ENCODE measurements at places on chromosomes 11 and 22. TPM values are rescaled to one million over a fixed set of nuclear protein-coding genes. Genes with fewer than 3 reads are reported as not detected.

The RHOD gene
- total RNA-seq = 15.3 TPM

The BATF2 gene
- total RNA-seq = 0.54 TPM

The PRR33 gene
- total RNA-seq = not detected

The CDC42EP1 gene
- 8.2 TPM for total RNA-seq

The CRYBB2 gene
- total RNA-seq = not detected

The ATG13 gene
- total RNA-seq = 53.2 TPM

The GRM5 gene
- total RNA-seq = 0.11 TPM

The RBM4B gene
- total RNA-seq = 26.5 TPM

The SYT9 gene
- 0.33 TPM for total RNA-seq

The ESAM gene
- total RNA-seq = 9.3 TPM

The GAB4 gene
- total RNA-seq = not detected

The TMPRSS4 gene
- not detected for total RNA-seq

The C11orf91 gene
- total RNA-seq = 0.11 TPM

The NAV2 gene
- total RNA-seq = 1.3 TPM

The DDTL gene
- 4.7 TPM for total RNA-seq

The CASP12 gene
- 85.2 TPM for total RNA-seq

The GAS2 gene
- total RNA-seq = 0.76 TPM

The CSNK2A3 gene
- 4.0 TPM for total RNA-seq

The TMEM132A gene
- 61.3 TPM for total RNA-seq

The KCNQ1OT1 gene
- total RNA-seq = 0.54 TPM

The RTL10 gene
- 23.4 TPM for total RNA-seq

The PGA5 gene
- total RNA-seq = not detected

The EMID1 gene
- total RNA-seq = 10.0 TPM

The DBX1 gene
- not detected for total RNA-seq

The CDCA5 gene
- 2.0 TPM for total RNA-seq

The RIMBP3C gene
- total RNA-seq = 0.17 TPM

The C11orf86 gene
- not detected for total RNA-seq

The TSGA10IP gene
- not detected for total RNA-seq

The CD6 gene
- total RNA-seq = not detected

The CABP2 gene
- not detected for total RNA-seq

The OR8D1 gene
- total RNA-seq = not detected

The SPON1 gene
- total RNA-seq = 0.17 TPM

The OR52N1 gene
- total RNA-seq = not detected

The PIK3C2A gene
- 58.9 TPM for total RNA-seq

The TMEM121B gene
- under 0.01 TPM for total RNA-seq

The ISX gene
- not detected for total RNA-seq

The TEX12 gene
- not detected for total RNA-seq

The OR2AG2 gene
- not detected for total RNA-seq

All from dermis lymphatic vessel endothelial cell (primary cell).